EL (cell line): ENCODE measurements at places on chromosomes 2 and 18.

- peak; percentile 47 for DNase-seq
These were observed 3.0 kb upstream of the RPL37A start for GRCh38 chr2:216495656-216496055.

- no peak for DNase-seq
These were observed 373.6 kb downstream of the DCDC2C start for GRCh38 chr2:4077017-4077416.

GRCh38 chr2:232196802-232197201 is 181.7 kb upstream of the ALPP start:
- no peak for DNase-seq

DNA sequence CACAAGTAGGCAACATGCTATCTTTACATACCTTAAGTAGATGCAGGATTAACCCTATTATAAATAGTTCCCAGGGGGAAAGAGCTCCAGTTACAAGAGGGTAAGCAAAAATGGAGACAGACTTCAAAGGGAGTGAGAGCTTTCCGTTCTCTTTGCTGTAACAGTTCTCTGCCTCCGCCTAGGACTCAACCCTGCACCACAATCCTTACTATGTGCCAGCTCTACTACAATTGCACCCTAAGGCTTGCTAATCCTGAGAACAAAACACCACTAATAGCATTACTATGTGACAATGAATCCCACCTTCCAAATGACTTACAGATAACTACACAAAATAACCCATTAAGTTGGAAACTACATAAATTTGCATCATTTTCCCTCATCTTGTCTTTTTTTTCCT is 7.7 kb downstream of the ZBTB14 start:
- DNase-seq, result no peak

DNA sequence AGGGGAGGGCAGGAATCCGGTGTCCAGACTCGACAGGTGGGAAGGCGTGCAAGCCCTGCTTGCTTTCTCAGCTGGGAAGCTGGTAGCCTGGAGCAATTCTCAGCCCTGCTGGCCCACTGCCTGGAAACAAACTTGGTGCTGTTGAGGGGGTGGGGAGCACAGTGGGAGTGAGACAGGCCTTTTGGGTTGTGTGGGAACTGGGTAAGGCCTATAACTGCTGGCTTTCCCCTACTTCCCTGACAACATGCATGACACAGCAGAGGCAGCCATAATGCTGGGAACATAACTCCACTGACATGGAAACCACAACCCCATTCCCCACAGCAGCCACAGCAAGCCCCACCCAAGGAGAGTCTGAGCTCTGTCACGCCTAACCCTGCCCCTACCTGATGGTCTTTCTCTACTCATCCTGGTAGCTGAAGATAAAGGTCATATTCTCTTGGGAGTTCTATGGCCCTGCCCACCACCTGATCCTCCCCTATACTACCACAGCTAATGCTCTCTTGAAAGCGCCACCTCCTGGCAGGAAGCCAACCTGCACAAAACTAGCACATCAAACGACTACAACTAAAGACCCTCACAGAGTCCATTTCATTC is 122.9 kb upstream of the ACVR1C start:
- DNase-seq, result peak; percentile 24

DNA sequence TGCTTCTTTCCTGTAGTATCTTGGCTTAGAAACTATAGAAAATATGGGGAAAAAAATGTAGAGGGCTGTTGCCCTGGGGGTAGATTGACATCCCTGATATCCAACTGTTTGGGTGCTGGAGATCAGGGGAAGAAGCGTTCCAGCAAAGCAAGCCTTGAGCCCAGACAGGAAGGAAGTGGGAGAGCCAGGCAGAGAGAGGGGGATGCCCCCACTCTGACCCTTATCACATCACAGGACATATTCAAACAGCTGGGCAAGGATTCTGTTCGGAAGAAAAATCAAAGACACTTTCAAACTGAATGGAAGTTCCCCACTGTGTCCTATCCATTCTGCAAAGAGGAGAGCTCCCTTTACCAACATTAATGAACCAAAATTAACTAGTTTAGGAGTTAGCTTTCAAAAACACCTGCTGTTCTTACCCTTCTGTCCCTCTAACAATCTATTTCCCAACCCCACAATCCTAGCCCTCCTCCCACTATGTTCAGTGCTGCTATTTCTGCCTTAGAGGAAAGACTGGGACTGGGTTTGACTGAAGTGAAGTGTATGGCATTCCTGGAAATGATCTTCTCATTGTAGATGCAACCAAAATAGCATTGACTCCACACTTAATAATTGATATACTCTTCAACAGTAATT is 16.9 kb upstream of the KCNG3 start:
- DNase-seq, result peak; percentile 43

GRCh38 chr2:111121028-111121827 is 514 bp downstream of the BCL2L11 start:
- peak; percentile 53 for DNase-seq

DNA sequence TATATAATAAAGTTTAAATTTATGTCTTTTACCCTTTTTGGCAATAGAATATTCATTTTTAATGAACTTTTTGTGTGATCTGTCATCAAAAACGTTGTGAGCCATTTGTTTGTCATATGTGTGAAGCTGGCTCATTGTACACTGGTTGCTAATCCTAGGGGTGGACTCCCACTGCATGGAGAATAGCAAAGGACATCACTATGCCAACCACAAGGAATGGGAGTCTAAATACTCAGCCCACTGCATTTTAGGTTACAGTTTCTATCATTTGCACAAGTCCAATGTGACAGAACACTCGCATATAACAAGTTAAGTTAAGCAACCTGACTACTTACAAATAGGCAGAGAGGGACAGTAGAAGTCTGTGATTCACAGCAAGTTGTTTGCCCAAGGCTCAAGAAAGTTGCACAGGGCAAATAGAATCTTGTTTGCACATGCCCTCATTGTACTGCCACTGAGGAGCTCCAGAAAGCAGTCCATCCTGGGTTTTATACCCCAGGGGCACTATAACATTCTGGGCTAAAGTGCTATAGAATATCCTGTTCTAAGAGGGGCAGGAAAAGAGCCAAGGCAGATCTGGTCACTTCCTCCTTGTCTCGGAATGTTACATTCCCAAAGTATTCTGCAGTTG is 545.9 kb upstream of the GCFC2 start:
- DNase-seq, result no peak

GRCh38 chr2:235148201-235149170 is 196.7 kb downstream of the SH3BP4 start:
- DNase-seq, result no peak

- no peak for DNase-seq
These were observed 57.6 kb downstream of the TTC21B start for GRCh38 chr2:165895974-165896373.

GRCh38 chr2:136362676-136363390 is 244.9 kb upstream of the CXCR4 start:
- no peak for DNase-seq

DNA sequence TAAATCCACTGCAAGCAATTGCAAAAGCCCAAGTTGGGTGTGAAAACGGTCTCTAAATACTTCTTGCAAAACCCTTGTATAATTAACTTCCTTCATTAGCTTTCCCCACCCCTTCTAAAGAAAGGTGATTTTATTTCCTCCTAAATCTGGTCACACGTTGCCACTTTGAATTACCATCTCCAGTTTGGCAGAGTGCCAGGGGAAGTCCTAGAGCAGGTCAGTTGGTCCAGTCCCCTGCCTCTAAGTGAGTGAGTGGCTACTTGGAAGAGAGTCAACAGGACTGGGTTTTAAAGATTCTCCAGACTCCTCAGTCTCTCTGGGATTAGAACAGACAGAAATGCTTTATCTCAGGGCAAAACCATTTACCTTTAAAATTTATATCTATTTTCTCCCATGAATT is 18.7 kb upstream of the LYPD6B start:
- DNase-seq, result no peak

GRCh38 chr18:80104364-80104779 is 4.7 kb upstream of the ADNP2 start:
- DNase-seq, result no peak

DNA sequence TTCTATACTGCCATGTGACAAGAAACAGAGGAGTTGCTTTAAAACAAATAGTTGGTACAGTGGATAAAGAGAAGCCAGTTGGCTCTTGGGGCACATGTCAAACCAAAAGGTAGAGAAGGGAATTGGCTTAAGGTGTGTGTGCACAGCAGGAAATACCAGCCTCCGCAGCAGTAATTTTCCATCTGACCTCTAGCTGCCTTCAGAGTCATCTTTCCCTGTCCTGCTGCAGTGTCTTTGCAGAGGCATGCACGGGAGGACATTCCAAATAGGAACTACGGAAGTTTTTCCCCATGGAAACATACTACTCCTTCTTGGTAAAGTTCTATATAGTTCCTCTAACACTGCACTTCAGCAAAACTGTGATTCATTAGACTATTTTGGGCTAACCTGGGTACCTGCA is 99.5 kb downstream of the RAB3GAP1 start:
- DNase-seq, result no peak

- DNase-seq, result no peak
These were observed 378.2 kb downstream of the OSR1 start for GRCh38 chr2:18980104-18980785.

GRCh38 chr2:238391042-238391689 is 35.6 kb upstream of the ASB1 start:
- no peak for DNase-seq

DNA sequence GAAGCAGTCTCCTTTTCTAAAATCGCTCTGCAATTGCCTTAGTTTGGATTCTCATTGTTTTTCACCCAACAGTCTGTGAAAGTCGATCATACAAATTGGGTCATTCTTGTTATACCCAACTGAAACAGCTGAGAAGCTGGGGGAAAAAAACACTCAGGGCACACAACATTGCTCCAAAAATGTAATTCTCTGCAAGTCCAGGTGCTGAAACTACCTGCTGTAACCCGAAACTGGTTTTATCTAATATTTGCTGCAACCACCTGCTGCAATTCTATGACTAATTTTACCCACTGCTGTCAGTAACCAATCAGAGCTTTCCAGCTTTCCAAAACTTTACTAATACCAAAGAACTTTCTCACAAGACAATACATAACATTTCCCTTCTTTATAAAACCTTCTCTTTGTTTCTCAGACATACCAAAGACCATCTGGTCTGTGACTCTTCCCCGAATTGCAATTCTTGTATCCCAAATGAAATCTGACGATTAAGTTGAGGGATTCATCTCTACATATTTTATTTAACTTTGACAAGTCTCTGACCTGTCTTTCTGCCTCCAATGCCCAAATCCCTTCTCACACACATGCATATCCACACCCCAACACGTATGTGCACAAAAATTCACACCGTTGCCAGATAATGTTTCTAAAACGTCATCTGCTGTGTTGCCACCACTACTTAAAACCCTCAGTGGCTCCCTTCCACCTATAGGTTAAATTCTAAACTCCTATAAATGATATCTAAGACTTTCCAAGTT is 198.3 kb downstream of the PIEZO2 start:
- no peak for DNase-seq

DNA sequence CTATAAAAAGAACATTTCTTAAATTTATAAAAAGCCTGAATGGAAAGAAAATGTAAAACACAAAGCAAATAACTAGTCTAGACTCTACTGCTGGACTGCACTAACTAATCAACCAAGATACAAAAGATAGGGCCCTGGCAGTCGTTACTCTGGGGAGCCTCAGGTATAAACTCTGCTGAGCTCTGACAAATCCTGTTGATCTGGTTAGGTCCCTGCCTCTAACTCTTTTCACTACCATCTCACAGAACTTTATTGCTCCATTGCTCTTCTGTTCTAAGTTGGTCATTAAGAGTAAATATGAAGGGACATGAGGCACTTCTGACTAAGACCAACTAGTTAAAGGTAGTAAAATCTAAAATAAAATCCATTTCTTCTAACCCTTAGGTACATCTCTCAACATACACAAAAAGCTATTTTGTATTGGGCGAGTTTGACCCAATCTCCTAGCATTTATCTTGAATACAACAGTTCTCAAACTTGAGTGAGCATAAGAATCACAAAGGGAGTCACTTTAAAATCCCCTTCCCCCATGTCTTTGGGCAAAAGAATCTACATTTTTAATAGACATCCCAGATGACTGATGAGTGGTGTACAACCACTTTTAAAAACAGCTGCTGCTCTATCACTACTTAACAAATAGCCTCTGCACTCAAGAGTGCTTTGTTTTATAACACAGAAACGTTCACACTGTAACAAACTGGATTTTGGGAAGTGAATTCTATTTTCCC is 2.5 kb downstream of the CHN1 start:
- DNase-seq, result no peak
